ENCODE measurements at places on chromosomes 4 and X. TPM values are rescaled to one million over a fixed set of nuclear protein-coding genes. Genes with fewer than 3 reads are reported as not detected.
A peak's percentile ranks its signal among the peaks of the same experiment; 100 is the strongest.

SPANXA1 gene
- not detected for polyA plus RNA-seq

NDST3 gene
- 4.5 TPM for polyA plus RNA-seq

ARHGAP4 gene
- polyA plus RNA-seq, result 29.1 TPM

MID1 gene
- 31.6 TPM for polyA plus RNA-seq

BGN gene
- 148 TPM for polyA plus RNA-seq

MAGEA1 gene
- polyA plus RNA-seq, result not detected

TRIML2 gene
- polyA plus RNA-seq, result not detected

HDX gene
- polyA plus RNA-seq, result 6.6 TPM

TSPYL2 gene
- polyA plus RNA-seq, result 41.7 TPM

GNRHR gene
- 0.96 TPM for polyA plus RNA-seq

ACSL4 gene
- polyA plus RNA-seq, result 54.8 TPM

GRCh38 chr4:81380437-81380836 lies 91.3 kb downstream of the RASGEF1B start:
- DNase-seq, result peak; percentile 7

- no peak for DNase-seq
Observed at GRCh38 chr4:26583538-26583864, 383 bp upstream of the TBC1D19 start.

DNA sequence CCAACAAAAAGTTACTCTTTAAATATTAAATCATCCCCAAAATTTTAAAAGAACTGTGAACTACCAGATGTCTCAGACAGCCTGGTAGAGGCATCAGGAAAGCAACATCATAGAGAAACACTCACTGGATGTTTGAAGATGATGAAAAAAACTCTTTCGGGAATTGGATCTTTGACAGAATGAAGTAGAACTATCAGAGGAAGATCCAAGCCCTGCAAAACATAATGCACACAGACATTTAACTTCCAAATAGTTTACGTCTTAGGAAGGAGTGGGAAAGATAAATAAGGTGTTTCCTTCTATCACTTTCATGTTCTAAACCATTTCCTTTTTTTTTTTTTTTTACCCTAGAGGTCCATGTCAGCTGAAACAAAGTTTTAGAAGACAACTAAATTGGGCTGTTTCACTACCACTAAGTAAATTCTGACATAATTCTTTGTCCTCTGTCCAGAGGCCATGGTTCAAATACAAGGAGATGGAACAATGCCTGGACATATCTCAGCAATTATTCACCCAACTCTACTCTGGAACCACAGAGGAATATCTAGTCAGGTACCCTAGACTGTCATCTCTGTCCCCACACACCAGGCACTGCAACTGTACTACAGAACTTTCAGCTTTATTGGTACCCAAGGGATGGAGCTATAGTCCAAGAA lies 217.7 kb upstream of the INTU start:
- no peak for DNase-seq

DNA sequence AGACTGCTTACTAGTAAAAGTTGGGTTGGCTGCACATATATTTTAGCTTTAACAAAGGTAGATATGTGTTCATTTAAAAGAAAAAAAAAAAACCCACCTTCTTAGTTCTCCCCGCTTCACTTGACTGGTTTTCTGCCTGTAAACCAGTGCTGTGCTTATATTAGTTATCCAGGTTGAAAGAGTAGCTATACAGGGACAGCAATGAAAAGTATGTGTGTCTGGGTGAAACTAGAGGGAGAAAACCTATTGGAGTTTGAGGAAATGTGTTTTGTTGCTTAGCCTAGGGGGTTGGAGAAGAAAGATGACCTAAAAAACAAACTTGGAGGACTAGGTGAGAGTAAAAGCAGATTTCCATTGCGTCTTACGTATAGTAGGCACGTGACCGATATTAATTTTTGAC lies 4.5 kb downstream of the JADE1 start:
- DNase-seq, result no peak

GRCh38 chr4:83870328-83870950 lies 334.5 kb downstream of the GPAT3 start:
- no peak for DNase-seq

DNA sequence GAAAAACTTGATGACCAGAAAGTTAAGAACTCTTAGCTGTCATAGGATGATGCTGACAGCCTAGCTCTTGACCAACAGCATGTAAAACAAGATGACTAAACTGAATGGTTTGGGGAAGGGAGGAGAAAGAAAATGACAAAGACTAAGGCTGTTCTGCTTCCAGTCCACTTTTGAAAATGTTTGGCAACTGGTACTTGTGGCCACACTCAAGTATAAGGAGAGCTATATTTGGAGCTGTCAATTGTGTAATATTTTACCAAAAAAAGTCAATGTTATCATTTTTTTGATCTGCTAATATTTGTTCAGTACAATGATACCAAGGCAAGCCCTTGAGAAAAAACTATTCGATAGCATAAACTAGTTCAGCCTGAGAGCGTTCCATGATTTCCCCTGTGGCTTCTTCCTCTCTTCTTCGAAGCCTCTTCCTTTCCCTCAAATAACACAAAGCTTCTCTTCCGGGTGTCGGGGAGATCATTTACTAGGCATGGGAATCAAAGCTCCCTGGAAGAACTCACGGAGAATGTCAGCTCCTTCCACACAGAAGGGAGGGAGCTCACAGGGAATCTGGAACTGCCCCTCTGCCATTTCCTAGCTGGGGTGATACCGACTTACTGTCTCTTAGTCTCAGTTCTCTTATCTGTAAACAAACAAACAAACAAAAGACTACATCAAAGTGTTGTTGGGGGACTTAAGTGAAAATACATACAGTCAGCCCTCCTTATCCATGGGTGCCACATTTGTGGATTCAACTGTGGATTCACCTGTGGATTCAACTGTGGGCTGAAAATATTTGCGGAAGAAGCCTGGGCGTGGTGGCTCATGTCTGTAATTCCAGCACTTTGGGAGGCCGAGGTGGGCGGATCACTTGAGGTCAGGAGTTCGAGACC lies 82.6 kb downstream of the SCD5 start:
- DNase-seq, result no peak

DNA sequence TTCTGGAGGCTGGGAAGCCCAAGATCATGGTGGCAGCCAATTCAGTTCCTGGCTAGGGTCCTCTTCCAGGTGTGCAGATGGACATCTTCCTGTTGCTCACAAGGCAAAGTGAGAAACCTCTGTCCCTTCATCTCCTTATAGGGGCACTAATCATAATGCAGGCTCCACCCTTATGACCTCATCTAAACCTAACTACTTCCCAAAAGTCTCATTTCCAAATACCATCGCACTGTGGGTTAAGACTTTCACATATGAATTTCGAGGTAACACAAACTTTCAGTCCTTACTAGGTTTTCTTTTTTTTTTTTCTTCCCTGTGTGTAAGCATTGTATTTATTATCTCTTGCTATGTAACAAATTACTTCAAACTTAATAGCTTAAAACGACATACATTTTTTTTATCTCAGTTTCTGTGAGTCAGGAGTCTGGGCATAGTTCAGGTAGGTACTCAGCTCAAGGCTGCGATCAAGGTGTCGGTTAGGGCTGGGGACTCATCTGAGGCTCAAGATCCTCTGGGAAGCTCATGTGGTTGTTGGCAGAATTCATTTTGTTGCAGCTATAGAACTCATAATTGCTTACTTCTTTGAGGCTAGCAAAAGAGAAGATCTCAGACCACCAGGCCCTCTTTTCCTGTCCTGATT lies 204.7 kb upstream of the STK26 start:
- no peak for DNase-seq

DNA sequence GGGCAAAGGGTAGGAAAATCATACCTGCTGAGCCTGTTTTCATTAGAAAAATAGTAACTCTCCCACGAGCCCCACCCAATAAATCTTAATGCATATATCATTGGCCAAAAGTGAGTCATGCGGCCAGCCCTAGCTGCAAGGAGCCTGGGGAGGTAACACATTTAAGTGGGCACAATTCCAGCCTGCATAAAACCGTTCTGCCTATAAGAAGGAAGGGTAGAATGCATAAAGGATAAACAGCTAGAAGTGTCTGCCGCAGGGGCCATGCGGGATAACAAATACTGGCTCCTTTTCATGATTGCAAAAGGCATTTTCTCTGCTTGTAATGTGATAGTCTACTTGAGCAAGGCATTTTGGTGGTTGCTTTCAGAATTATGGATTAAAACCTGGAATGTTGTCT lies 37.1 kb downstream of the EFHC2 start:
- DNase-seq, result no peak

DNA sequence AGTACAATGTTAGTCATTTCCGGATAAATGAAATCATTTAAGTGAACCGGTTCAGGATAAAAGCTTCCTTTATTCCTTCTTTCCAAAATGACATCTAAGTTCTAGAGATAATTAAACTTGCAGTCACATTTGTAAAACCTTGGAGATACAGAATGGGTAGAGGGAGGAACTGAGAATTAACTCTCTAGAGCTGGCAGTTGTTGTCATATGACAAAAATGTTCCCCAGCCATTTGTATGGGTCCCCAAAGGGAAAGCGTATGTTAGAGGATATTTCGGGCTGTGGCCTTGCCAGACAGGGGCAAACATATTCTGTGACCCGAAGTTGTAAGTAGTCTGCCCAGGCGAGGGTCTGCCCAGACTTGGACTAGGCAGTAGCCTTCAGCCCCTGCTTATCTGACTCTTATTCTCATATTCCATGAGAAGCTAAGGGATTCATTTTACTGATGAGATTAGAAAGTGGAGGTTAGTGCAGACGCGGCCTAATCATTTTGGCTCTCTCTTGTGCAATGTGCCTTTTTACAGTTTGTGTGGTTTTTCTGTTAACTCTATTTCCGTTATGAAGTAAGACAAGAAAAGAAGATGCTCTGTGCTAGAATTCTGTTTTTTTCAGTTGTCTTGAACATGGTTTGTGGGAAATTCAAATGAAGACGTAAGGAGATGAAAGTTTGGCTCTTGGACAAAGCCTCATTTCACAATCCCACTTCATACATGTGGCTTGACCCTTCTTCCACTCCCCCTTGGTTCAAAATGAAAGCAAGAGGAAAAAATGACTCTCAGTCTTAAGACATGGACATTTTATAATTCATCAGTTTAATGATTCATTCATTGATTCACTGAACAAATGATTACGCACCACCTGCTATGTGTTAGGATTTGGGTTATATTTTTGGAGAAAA lies 2394.2 kb upstream of the AGA start:
- DNase-seq, result no peak

- DNase-seq, result no peak
Observed at GRCh38 chr4:114866901-114867670, 246.3 kb downstream of the NDST4 start.

GRCh38 chr4:181173046-181173445 lies 1070.2 kb upstream of the TENM3 start:
- no peak for DNase-seq

DNA sequence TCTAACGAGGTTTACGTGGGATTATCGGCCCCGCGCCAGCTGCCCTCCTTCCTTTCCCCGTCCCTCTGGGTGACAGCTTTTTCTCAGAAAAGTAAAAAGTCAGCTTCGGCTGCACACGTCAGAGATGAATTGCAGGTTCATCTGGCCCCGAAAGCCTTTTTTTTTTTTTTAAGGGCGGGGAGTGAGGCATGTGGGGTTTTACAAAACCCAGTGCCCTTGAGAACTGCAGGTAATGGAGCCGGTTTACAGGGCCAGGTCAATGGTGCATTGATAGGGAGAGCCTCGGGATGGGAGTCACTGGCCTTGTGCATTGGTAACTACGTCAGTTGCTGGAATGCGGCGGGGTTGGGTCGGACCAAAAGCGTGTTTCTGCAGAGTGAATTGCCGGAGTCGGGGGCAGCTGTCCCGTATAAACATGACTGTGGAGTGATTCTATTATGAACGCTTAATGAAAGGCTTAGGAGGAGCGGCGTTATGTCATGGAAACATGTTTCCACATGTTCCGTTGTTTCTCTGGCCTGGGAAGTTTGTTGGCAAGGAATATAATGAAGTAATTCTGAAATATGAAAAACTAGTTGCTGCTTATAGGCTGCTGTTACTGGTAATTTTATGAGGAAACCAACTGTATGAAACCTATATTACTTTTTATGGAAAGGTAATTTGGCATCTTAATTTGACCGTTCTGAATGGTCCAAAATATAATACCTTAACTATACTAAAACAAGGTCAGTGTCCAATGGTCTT lies 1.1 kb downstream of the HSPA4L start:
- DNase-seq, result peak; percentile 41

DNA sequence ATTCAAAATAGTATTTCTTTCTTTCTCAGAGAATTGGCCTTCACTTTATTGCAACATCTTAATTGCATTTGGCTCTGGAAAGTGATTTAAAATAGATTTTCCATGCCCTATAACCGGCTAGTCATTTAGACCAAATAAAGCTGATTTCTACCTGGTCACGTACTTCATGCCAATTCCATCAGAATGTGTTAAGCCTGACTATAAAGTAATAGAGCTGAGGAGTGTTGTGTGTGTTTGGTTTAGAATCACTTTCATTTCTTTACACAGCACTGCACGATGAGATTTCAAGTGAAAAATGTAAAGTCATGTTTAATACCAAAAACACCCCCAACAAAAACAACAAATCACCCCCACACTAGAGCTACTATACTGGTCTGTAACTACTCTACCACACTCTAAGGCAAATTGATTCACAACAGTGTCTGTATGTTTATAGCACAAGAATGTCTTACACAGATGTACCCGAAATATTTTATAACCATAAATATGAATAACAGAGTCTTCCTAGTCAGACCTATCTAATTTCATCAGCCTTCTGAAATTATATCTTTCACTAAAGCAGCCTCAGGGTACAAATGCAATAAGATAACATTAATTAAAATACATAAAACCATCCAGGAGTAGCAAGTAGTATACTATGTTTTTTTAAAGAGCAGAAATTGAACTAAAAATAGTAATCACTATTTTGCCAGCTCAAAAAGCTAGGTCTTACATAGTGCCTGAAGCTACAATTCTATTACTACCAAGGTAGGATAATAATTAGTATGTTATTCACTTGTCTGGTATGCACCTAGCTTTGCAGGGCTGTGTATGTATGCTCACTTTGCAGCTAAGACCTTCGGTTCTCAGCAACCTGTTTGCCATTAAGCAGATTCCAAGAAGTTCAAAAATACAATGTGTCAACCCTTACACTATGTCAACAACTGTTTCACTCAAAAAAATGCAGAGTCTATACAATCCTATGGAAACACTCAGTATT lies 28.4 kb downstream of the APBB2 start:
- DNase-seq, result no peak

DNA sequence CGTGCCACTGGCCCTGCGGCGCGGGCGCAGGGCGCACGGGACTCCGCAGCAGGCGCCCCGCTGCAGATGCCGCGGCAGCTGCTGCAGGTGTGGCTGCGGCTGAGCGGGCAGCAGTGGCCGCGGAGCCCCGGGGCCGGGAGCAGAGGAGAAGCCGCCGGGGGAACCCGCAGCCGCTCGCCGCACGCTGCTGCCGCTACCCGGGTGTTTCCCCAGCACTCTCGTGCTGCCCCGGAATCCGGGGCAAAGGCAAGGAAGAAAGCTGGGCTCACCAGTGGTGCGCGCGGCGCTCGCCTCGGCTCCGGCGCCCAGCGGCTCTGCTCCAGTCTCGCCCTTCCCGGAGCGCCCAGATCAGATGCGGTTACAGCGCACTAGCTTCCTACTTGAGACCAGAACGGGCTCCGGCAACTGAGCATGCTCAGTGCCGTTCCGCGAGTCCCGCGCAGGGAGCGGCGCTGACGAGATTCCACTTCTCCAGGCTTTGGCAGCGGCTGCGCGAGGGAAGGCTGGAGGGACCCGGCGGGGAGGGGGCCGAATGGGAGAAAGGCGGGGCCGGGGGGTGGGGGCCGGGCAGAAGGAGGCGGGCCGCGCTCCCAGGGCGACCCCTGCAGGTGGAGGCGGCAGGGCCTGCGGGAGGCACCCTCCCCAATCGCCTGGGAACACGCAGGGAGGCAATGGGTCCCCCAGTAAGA lies at the start of gene APBB2:
Gene APBB2 (minus strand): TSS at position 407 of the 689 bp plus-strand sequence. CDS start 181,288 bp downstream, outside the sequence.
- DNase-seq, result peak; percentile 97
